ENCODE measurements at places on chromosomes 12 and 14.

DNA sequence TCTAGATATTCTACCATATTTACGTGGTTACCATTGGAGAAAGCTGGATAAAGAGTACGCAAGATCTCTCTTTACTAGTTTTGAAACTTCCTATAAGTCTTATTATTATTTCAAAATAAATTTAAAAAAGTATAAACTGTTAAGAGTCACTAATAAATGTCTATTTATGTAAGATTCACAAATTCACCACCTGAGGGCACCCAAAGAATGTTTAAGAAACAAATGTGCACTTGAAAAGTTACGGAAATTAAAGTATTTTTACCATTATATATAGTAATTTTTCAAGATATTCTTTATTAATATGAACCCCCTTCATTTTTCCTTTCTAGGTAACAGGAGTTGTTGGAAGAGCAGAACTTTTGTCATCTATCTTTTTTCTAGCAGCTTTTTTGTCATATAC, 11.9 kb downstream of the TMTC3 start:
- H3K27ac ChIP-seq: no peak overlapping the region
- no peaks in the 10 kb centered on the region for H3K27me3 ChIP-seq
- H3K4me3 ChIP-seq: no peak overlapping the region
- no peaks in the 10 kb centered on the region for H3K4me1 ChIP-seq
- peaks cover 11% of the 10 kb centered on the region for H3K36me3 ChIP-seq
- DNase-seq: no peak

GRCh38 chr12:105567061-105567460, 236.6 kb downstream of the C12orf75 start:
- no peaks in the 10 kb centered on the region for H3K27me3 ChIP-seq
- H3K4me3 ChIP-seq: no peak overlapping the region
- peaks cover 14% of the 10 kb centered on the region for H3K4me1 ChIP-seq
- H3K36me3 ChIP-seq: no peaks in the 10 kb centered on the region

DNA sequence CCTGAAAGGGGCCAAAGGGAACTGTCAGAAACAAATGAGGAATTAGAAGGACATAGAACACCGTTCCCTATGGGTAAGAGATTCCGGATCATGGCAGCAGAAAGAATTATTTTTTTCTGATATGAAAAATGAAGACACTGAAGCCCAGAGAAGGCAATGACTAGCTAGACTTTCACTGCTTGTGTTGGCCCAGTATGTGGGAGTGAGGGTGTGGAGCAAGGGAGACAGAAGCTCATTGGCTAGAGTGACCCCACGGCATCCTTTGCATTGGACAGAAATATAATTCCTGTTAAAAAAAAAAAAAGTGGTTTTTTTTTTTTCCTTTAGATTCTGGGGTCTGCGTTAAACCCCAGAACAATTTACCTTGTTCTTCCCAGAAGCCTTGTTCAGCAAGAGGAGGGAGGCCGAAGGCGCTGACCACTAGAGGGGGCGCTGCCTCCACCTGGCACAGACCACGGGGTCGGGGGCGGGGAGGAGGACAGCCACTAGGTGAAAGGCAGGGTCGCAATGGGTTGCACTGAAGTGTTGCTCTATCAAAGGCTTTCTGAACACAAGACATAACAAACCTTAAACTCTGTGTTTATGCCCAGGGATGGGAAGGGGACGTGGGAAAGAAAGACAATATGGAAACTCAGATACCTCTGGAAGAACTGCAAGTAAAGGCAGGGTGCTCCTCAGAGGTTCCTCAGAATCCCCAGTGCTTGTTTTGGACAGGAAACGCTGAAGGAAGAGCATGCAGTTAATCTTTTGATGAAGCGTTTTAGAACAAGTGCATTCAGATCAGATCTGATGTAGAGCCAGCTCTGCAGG, 156.8 kb downstream of the KCNA5 start:
- H3K27me3 ChIP-seq: peaks cover 6% of the 10 kb centered on the region
- H3K4me3 ChIP-seq: no peak overlapping the region
- H3K36me3 ChIP-seq: no peaks in the 10 kb centered on the region
- no peak for DNase-seq

GRCh38 chr12:109125791-109126190, 9.4 kb downstream of the ACACB start:
- no peaks in the 10 kb centered on the region for H3K36me3 ChIP-seq
- no peak overlapping the region for H3K27ac ChIP-seq
- no peak for DNase-seq
- H3K4me1 ChIP-seq: no peaks in the 10 kb centered on the region

DNA sequence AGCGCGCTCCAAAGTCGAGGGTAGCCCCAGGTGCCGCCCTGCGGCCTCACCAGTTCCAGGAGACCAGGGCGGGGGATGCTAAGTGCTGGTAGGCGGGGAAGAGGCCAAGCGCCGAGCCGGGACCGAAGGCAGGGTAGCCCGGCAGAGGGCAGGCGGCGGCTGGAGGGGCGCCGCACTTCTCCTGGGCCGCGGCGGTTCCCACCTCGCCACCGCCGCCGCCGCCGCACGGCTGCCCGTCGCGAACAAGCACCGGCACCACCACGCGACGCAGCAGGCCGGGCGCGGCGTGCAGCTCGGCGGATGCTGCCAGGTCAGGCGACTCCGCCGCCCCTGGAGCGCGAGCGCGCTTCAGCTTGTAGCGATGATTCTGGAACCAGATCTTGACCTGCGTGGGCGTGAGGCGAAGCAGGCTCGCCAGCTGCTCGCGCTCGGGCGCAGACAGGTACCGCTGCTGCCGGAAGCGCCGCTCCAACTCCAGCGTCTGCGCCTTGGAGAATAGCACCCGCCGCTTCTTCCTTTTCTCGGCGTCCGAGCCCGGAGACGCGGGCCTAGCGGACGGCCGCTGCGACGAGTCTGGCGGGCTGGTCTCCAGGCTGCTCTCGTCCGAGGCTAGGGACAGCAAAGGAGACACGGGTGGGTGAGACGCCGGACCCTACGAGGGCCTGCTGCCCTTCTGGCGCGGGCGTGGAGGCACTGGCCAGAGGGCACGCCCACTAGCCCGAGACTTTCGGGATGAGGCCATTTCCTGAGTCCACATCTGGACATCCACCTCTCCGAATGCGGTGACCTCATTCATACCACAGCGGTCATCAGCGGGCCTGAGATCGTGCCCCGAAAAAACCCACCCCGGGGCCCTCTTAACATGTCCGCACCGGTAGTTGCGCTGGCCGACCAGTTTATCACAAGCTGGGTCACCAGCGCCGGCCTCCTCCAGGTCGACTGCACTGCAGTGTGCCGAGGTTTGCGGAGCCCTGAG, 1.3 kb downstream of the NKX2-8 start:
- no peak overlapping the region for H3K27ac ChIP-seq
- no peak for DNase-seq
- no peaks in the 10 kb centered on the region for H3K36me3 ChIP-seq
- H3K4me1 ChIP-seq: peaks cover 12% of the 10 kb centered on the region
- H3K4me3 ChIP-seq: peak overlapping the region; percentile 70
- H3K27me3 ChIP-seq: peaks cover 58% of the 10 kb centered on the region

DNA sequence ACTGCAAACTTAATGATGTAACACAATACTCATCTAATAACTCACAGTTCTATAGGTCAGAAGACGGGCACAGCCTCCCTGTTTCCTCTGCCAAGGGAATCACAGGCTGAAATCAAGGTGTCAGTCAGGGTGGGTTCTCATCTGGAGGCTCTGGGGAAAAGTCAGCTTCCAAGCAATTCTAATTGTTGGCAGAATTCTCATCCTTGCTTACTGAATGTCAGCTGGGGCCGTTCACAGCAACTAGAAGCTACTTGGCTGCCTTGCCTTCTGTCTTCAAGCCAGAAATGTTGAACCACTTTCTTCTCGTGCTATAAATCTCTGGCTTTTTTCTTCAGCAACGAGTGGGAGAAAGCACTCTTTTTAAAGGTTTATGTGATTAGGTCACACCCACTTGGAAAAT, 80.1 kb upstream of the PDZRN4 start:
- DNase-seq: no peak
- no peak overlapping the region for H3K27ac ChIP-seq
- no peaks in the 10 kb centered on the region for H3K4me1 ChIP-seq

DNA sequence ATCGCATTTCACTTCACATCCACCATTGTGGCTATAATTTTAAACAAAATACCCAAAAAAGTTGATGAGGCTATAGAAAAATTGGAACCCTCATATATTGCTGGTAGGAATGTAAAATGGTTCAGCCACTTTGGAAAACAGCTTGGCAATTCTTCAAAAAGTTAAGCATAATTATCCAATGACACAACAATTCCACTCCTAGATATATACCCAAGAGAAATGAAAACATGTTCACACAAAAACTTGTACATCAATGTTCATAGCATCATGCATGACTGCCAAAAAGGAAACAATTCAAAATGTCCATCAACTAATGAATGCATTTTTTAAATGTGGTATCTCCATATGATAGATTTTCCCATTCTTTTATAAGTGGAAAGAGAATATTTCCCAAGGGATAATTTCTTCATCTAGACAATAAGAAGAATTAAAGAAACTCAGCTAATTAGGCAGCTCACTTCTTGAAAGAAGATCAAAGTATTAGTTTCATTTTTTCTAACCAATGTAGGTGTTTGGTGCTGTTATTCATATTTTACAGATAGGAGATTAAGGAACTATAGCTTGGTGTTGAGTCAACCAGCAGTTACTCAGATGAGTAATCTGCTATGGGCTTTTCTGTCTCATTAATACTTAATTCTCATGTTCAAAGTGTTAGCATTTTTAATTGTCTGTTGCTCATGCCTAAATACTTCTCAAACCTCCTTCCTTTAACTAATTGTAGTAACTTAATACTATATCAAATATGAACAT, 32.8 kb downstream of the YEATS4 start:
- no peak overlapping the region for H3K27ac ChIP-seq
- H3K36me3 ChIP-seq: peaks cover 7% of the 10 kb centered on the region
- no peak overlapping the region for H3K4me3 ChIP-seq
- no peaks in the 10 kb centered on the region for H3K27me3 ChIP-seq

DNA sequence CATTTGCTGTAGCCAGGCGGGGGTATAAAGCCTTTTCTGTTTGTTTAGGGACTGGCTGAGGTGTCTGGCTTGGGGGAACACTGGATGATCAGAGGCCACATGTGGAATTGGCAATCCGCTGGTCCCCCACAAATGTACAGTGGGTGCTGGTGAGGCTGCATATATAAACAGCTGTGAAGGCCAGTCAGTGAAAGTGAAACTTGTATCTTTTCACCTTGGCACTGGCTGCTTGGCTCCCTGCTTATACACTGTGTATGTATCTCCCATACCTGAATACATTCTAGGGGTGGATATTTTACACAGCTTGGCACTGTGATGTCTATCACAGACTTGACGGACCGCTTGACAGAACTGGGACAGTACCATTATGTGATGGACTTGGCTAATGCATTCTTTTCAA, 246.8 kb upstream of the AVPR1A start:
- H3K4me3 ChIP-seq: no peak overlapping the region
- no peak overlapping the region for H3K27ac ChIP-seq
- DNase-seq: no peak
- H3K4me1 ChIP-seq: peaks cover 4% of the 10 kb centered on the region

GRCh38 chr14:33539918-33540357, 410.9 kb downstream of the EGLN3 start:
- no peaks in the 10 kb centered on the region for H3K27me3 ChIP-seq
- no peaks in the 10 kb centered on the region for H3K4me1 ChIP-seq
- no peaks in the 10 kb centered on the region for H3K36me3 ChIP-seq
- no peak overlapping the region for H3K4me3 ChIP-seq
- DNase-seq: no peak

Measured in osteocyte (in vitro differentiated cells).